ENCODE measurements at places on chromosomes 2 and 18.

GRCh38 chr18:6058941-6059340 is 163.6 kb upstream of the TMEM200C start:
- DNase-seq = no peak

DNA sequence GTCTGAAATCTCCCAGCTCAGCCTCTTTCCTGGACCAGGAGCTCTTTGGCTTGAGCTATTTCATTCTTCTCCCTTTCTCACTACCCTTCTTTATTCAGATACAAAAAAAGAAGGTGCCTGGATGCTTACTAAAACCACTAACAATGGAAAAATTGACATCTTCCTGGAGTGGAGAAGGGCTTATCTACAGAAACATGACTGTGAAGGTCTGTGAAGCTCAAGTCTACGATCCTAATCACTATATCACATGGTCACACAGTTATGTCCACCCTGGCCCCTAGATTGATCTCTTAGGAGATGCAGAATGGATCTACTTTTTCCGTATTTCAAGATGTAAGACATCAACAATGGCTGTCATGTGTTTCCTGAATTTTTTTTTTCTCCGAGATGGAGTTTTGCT is 5.7 kb upstream of the KRCC1 start:
- no peak for DNase-seq

DNA sequence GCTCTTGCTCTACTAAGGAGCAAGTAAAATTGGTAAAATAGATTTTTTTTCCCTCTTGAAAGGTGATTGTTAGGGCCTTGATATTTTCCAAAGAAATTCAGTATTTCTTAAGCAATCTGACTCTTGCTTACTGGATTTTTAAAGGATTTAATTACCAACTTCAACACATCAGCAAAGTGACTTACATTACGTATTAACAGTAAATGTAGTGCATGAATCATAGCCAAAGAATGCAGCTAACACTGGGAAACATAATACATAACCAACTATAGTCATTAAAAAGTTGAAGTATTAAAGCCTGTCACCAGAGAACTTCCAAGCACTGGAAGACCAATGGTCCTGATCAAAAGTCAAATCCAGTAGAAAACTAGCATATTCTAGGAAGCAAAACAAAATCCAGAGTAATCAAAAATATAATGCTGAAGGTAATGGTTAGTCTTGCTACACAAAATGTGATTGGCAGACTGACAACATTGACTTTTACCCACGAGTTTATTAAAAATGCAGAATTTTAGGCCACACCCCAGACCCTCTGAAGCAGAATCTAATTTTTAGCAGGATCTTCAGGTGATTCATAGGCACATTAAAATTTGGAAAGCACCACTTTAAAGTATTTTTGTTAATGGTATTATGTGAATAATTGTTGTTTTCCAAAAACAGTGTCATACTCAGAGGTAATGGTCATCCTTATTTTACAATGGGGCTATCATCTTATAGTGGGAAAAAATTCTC is 31.8 kb upstream of the CAVIN2 start:
- DNase-seq = no peak

GRCh38 chr2:179443180-179443579 is 178.5 kb upstream of the SESTD1 start:
- DNase-seq = no peak
